ENCODE measurements at places on chromosomes 12 and 14.

DNA sequence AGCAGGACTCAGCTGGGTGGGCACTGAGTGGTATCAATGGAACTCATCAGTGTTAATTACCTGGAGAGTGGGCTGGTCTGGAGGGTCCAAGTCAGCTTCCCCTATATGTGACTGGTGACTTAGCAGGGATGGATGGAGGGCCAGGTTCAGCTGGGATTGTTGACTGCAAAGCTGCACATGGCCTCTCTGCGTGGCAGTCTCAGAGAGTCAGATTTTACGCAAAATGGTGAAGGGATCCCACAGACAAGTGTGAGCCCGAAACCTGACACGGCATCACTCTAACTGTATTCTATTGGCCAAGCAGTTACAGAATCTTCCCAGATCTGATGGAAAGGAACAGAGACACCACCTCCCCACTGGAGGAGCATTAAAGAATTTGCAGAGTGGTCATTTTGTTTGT lies 716.0 kb upstream of the TBX3 start:
- no peak for DNase-seq

GRCh38 chr14:95310635-95311380 lies 8.9 kb downstream of the CLMN start:
- no peak for DNase-seq

GRCh38 chr14:59004012-59004411 lies 184.5 kb upstream of the DAAM1 start:
- DNase-seq: peak; percentile 33

DNA sequence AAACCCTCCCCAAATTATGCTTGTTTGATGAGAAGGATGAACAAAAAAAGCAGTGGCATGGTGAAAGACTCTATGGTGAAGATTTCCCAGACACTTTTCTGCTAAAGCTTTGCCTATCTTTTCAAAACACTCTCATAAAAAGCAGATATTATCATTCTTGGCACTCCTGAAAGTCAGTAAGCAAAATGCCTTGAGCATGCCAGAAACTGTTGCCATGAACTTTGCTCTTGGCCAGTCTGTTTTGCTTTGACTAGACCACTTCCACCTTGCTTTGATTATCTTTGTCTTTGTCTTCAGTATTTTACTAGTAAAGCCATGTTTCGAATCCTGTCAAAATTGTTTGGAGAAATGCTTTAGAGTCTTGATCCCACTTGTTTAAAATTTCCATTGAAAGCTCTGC lies 110.4 kb downstream of the CNTN1 start:
- DNase-seq: no peak

- DNase-seq: no peak
These were observed 152.2 kb upstream of the RGS6 start for GRCh38 chr14:71780075-71780474.

GRCh38 chr12:104526751-104527150 lies 70.0 kb downstream of the CHST11 start:
- DNase-seq: no peak

DNA sequence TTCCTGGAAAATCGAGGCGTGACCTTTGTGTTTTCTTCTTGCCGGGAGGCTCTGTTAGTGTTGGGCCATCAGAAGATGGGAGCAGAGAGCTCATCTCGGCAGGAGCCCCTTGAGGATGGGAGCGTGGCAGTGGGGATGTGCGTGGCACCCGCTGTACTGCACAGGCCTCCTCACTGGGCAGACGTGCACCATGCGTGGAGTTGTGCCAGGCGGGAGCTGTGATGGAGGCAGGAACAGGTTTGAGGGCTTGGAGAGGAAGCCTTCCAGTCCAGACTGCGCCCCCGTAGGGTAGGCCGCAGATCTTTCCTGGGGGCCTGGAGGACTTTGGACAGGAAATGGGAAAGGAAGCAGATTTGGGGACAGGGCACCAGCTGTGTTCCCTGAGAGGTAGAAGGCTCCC lies 197.5 kb downstream of the TSPAN9 start:
- DNase-seq: no peak

- DNase-seq: no peak
These were observed 130.3 kb downstream of the IGF1 start for GRCh38 chr12:102350070-102350469.

DNA sequence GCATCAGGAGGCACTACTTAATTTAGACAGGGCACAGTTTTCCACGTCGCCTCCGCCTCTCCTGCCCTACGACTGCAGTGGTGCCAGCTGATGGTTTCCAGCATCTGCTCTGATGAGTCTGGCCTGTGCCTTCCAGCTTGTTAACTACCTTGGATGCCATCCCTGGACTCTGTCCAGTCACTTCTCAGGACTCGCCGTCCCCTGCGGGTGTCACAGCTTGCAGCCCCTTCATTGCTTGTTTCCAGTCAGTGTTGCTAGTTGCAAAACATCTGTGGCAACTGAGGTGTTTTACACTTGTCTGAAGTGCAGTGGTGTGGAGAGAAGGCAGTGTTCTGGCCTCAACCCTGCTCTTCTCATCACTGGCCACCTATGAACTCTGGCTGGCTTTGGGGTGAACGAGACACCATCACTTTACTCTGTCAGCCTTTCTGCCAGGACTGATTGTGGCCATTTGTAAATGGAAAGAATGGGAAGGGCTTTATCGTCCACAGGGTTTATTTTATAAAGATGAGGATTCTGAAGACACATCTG lies 8.3 kb downstream of the ADGRD1 start:
- no peak for DNase-seq

- DNase-seq: no peak
These were observed 127.2 kb downstream of the TMEM132C start for GRCh38 chr12:128394137-128394536.

DNA sequence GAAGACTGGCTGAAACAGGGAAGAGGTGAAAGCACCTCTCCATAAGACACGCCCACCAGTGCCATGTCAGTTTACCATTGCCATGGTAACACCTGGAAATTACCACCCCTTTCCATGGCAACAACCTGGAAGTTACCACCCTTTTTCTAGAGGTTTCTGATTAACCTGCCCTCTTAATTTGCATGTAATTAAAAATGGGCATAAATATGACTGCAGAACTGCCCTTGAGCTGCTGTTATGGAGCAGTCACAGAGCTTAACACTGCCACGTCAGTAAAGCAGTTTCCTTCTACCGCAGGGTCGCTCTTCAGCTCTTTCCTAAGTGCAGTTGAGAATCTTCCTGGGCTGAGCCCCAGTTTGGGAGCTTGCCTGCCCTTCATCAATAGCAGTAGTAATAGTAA lies 55.2 kb downstream of the RASSF3 start:
- no peak for DNase-seq

DNA sequence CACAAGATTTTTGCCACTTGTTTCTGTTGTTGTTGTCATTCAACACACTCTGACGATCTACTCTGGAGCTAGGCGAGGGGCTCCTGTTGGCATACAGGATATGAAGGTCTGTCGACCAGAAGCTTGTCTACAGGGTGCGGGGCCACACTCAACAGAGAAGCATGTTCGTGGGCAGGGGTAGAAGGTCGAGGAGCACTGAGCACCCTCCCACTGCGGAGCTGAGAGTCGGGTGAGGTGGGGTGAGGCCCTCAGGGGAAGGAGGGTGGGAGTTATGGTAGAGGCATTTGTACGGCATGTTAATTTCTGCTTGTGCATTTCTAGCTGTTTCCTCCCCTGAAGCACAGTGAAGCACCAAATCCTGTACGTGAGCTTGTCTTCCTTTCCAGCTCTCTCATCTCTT lies 115.1 kb downstream of the PRMT8 start:
- no peak for DNase-seq

GRCh38 chr14:96214793-96215192 lies 10.2 kb downstream of the BDKRB2 start:
- no peak for DNase-seq

DNA sequence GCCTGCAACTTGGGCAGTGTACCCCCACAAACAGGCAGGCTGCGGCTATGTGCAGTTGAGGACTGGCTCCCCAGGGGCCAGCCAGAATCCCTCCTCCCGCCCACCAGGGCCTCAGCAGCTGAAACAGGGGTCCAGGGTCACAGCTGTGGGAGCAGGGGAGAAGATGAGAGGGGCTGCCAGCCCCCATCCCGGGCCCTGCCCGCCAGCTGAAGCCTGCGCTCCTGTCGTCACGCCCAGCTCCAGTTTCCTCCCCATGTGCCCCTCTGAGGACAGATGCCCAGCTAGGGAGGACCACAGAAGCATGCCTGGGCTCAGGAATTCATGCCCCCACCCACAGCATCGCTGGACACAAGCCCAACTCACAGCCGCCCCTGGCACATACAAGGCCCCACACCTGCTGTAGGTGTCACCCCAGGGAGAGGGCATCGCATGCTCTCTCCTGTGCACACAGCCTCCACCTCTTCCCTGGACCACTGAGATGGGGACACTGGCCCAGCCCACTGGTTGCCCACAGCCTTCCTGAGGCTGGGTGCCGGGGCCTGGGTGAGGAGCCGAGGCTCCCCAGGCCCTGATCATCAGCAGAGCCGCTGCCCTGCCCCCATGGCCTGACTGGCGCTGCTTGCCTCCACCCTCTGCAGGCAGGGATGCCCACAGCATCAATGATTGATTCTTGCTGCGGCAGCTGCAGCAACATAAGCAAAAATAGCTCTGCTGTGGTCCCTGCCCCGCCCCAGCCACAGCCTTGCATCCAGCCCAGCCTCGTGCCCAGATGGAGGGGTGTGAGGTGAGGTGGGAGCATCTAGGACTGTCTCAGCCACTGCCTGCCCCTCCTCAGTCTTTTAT lies 3.7 kb upstream of the CLBA1 start:
- DNase-seq: no peak

DNA sequence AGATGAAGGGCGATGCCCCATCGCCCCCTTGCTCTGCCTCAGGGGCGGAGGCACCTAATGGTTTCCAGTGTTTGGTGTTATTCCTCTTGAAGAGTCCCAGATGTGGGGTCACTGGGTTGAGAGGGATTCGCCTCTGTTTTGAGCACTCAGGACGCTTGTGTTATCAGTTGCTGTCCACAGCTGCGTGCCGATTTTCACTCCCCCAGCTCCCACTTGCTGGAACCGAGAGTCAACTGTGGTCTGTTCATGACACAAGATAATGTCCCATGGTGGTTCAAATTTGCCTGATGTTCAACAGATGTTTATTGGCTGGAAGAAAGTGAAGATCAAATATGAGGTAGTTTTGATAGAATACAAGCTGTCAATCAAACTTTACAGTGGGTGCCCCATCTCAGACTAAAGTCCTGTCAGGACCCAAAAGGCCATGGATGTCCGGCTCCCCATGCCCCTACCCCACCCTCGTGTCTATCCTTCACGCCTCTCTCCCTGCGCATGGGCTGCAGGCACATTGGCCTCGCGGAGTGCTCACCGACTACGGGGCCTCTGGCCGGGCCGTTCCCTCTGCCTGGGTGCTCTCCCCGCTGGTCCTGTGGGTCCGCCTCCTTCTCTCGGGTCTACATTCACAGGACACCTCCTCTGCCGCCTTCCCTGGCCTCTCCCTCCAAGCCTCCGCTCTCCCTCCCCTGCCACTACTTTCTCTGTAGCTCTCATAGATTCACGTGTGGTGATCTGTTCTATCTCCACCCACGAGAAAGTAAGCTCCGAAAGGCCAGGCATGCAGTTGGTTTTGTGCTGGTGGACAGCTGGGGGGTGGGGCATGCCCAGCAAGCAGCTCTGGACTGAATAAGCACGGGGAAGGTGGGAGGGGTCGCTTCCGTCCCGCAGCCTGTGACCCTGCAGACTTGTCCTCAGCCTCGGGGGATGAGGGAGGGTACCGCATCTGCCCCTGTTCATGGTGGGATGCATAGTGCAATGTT lies 6.8 kb upstream of the TRAF3 start:
- no peak for DNase-seq

GRCh38 chr14:87656315-87656714 lies 336.7 kb downstream of the GALC start:
- no peak for DNase-seq

DNA sequence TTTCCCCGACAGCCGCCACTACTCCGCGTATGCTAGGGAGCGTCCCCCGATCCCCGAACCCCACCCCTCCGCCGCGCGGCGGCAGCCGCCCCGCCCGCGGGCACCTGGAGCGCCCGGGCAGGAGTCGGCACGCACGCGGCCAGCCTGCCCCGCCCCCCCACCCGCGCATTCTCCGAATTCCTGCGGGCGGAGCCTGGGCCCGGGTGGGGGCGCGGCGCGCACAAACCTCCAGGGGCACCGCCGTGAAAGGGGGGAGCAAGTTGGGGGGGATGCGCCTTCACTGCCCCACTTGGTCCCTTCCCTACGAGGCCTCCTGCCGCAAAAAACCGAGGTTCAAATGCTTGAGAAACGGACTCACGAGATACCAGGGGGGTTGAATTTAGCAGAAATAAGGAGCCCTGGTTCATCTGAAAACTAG lies 1.7 kb downstream of the AJUBA start:
- peak; percentile 93 for DNase-seq

- DNase-seq: peak; percentile 38
These were observed 24.8 kb downstream of the SLC39A9 start for GRCh38 chr14:69423279-69423678.

- DNase-seq: no peak
These were observed 143.9 kb upstream of the SSTR1 start for GRCh38 chr14:38063711-38064320.

DNA sequence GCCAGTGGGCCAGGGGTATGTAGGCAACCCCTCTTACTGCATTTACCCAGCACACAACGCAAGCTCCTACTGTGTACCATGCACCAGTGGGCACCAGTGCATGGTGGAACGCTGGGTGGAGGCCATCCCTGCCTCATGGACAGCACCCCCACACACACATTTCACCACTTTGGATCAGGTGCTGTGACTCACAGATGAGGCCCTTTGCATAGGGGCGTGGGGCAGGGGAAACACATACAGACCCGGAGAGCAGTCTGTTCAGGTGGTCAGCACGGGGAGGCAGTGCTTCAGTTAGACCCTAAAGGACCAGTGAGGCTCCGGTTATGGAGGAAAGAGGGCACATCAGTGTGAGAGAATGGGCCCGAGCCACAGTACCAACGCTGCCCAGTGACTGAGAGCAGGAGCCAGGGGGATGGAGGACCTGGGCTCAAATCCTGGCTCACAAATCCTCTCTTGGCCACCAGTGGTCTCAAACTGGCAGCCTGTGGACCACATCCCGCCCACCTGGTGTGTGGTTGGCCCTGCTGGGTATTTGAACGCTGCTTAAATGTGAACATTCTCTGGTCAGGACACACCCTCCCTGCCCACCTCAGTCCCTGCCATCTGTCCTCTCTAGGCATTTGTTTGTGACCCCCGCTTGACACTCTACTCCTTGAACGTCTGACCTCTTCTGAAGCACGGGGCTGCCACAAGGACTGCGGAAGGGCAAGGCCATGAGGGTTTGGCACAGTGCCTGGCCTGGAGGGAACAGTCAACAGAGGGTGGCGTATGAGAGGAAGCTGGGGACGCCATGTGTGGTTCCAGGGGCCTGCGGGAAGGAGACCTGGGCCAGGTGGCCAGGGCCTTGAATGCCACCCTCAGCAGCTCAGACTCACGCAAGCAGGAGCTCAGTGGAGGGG lies 46.7 kb downstream of the FAM222A start:
- no peak for DNase-seq

DNA sequence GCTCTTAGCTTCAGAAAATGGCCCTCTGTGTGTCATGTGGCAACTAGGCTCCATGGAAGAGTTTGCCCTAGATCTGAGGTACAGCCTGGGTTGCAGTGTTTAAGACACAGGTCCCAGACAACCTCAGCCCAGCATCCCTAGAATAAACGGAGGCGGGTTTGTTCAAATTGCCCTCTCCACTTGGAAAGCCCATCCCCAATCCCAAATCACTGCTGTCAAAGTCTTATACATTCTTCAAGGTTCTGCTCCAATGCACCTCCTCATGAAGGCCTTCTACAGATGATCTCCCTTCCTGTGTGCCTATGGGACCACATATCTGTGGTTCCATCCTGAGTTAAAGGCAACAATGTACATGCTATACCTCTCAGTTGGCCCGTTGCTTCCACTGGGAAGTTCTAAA lies 289.8 kb downstream of the DPF3 start:
- DNase-seq: no peak
